ENCODE measurements at places on chromosomes 2 and 18. TPM values are rescaled to one million over a fixed set of nuclear protein-coding genes. Genes with fewer than 3 reads are reported as not detected.

The RUFY4 gene
- not detected for total RNA-seq

The TSHZ1 gene
- 9.0 TPM for total RNA-seq

The FABP1 gene
- total RNA-seq: not detected

The HADHB gene
- 64.2 TPM for total RNA-seq

The IL36RN gene
- not detected for total RNA-seq

The HDLBP gene
- 153 TPM for total RNA-seq

The BOLL gene
- total RNA-seq: not detected

The TSN gene
- 43.4 TPM for total RNA-seq

- DNase-seq: peak; percentile 23
Measured at GRCh38 chr2:127219171-127220070, 678 bp downstream of the CYP27C1 start.

GRCh38 chr2:164599954-164600589 is 21.2 kb downstream of the GRB14 start:
- DNase-seq: peak; percentile 50

DNA sequence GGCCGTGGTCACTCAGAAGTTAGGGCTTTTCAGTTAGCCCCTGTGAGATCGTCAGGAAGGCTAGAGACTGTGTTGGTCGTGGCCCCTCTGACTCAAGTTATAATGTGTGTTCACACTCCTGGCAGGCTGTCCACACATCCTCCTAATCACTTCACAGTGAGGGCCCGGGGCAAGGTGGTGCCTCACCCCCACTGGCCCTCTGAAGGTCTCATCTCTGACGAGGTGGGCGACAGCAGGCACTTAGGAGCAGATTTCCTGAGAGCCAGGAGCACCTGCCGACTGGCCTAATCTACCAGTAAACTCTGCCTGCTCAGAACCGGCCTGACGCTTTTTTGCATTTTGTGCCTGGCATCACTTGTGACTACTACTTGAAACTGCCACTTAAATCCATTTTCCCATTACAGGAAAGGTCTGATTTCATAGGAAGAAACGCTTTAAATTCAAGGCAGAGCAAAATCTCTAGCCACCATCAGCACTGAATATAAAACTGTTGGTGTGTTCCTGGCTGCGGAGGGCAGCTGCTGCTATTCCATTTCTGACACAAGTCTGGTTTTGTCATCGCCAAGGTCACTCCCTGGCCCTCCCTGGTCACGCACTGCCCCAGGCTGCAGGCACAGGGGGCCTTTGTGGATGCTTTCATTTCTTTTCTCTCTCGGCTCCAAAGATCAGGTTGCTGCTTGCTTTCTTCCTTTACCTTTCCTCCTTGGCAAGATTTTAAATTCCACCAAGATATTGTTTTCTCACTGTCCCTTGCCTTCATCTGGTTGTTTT is 48.0 kb downstream of the RAB12 start:
- no peak for DNase-seq

DNA sequence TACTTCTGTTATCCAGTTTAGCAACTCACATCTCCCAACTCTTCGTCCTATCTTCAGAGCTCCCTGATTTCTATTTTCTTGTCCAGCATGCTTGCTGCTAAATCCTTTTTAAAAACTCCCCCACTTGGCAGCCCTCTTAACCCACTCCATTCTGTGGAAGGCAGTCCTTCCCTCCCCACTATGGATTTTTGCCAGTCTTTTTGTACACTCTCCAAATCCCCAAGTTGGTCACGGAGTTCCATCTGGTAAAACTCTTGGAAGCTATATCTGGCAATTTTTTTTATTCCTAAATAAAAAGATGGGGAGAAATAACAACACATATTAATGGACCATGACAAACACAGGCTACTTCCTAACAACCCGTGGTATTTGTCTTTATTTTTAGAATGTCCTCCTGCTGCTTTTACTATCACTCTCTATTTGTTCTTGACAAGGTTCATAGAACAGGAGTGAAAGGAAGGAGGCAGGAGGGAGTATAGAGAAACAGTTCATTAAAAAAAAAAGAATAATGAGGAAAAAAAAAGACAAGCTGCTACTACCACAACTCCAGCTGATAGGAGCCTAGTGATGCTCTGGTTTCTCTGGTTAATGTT is 120.0 kb upstream of the THSD7B start:
- no peak for DNase-seq

GRCh38 chr2:128624956-128625355 is 306.3 kb upstream of the HS6ST1 start:
- DNase-seq: no peak

DNA sequence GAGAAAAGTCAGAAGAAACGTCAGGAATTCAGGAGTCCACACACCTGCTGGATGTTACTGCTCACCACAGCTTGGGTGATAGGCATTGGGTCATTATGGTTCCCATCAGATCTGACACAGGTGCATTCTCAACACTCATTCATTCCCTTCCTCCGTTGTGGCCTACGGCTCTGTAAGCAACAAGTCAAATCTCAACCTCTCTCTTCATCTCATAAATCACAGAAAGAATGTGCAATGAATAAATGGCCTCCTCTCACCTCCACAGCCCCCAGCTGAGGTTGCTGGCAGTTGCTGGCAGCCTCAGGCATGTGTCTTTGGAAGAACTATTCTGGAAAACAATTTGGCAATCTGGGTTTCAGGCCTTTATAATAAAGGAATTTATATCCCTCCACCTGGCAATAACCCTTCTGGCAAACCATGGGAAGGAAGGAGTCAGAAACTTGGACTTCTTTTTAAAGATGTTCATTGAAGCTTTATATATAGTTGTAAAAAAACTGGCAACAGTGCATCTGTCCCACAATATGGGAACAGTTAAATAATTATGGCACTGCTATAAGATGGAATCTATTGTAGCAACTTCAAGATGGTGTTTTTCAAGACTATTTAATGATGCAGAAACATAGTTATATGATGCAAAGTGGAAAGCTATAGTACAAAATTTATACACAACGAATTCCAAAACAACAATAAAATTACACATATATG is 175.4 kb downstream of the ANAPC1 start:
- DNase-seq: no peak

DNA sequence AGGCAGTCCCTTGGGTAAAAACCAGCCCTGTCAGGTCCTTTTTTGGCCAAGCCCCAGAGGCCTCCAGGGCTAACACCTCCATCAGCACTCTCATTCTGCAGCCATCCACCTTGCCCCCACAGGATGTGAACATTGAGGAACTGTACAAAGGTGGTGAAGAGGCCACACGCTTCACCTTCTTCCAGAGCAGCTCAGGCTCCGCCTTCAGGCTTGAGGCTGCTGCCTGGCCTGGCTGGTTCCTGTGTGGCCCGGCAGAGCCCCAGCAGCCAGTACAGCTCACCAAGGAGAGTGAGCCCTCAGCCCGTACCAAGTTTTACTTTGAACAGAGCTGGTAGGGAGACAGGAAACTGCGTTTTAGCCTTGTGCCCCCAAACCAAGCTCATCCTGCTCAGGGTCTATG is 7.3 kb downstream of the IL1F10 start:
- no peak for DNase-seq

- no peak for DNase-seq
Measured at GRCh38 chr18:53745224-53745967, 479.1 kb downstream of the MBD2 start.

DNA sequence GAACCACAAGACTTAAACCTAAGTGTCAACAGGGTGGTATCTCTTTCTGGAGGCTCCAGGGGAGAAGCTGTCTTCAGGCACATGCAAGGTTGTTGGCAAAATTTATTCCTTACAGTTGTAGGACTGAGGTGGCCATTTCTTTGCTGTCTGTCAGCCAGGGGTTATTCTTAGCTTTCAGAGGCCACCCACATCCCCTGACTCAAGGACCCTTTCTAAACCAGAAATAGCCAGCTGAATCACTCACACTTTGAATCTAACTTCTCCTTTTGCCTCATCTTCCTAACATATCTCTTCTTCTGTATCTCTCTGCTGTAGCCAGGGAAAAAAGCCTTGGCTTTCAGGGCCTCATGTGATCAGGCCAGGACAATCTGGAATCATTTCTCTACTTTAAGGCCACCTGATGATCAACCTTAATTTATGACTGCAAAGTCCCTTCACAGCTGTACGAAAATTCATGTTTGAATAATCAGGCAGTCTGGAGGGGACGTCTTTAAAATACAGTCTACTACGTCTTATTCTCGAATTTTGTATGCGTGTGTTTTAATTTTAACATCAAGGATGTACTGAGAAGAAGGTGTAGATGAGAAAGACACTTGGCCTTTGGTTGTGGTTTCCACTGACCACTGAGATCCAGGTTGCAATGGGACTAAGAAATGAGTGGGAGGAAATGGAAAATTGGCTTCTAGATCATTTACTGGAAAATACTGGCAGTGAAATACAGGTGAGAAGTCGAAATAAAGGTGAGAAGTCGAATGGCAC is 90.4 kb downstream of the DOCK10 start:
- DNase-seq: peak; percentile 23

GRCh38 chr2:36354811-36355150 is 797 bp upstream of the CRIM1 start:
- no peak for DNase-seq

- no peak for DNase-seq
Measured at GRCh38 chr18:45755934-45756333, 32.0 kb downstream of the SLC14A1 start.

DNA sequence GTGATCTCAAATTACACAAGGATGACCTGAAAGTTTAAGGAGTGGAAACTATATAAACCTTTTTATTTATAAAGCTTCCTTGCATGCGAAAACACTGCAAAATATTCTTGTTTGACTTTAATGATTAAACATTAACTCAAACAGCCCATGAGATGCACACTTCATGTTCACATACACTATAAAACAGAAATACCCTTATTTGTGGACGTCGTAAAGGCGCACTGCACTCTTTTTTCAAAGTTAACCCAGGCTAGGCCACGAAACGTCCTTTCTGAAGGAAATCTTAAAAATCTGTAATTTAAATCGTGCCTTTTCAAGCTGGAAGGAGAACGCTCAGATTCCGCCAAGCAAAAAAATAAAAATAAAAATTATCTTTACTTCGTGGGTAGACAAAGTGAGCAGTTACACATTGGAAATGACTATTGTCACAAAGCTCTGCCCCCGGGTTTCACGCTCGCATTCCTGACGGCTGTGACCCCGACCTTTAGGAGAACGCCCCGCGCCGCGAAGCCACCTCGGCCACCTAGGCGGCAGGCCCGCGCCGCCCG is 728 bp downstream of the FAM168B start:
- DNase-seq: no peak

DNA sequence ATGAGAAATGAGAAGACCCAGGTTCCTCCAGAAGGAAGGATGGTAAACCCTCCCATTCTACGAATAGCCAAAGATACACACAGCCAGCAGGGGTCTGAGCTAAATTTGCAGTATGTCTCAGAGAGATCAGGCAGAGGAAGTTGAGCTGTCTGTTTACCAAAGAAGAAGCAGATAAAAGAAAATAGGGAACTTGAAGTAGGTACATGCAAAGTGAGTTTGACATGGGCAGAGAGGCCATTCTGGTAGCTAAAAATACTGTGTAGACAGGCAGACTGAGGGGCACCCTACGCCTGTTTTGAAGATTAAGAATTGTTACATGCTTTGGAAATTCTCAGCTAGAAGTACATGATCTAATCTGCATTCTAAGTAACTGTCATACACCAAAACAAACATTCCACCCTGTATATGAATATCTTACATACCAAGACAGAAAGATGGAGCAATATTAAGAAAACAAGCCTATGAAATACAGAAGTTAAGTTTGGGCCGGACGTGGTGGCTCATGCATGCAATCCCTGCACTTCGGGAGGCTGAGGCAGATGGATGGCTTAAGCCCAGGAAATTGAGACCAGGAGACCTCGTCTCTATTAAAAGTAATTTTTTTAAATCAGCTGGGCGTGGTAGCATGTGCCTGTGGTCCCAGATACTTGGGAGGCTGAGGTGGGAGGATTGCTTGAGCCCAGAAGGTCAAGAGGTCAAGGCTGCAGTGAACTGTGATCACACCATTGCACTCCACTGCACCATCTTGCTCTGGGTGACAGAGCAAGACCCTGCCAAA is 157.9 kb downstream of the ANKRD44 start:
- DNase-seq: peak; percentile 89

DNA sequence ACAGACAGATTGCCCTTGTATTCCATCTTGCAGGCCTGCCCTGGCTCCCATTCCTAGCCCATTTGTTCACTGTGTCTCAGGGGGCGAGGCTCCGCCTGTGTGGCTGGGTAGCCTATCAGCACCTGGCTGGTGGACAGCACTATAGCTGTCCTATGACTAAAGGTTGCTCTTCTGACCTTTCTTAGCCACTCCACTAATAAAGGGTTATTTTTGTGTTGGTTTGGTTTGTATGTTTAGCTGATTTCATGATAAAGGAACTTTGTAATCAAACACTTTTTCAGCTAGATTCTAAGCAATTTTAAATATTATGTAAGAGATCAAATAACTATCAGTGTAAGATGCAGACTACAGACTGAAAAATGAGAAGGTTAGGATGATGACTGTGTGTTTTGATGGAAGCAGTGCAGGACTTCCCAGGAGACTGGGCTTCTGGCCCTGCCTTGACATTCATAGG is 72.2 kb downstream of the CRIM1 start:
- DNase-seq: no peak

DNA sequence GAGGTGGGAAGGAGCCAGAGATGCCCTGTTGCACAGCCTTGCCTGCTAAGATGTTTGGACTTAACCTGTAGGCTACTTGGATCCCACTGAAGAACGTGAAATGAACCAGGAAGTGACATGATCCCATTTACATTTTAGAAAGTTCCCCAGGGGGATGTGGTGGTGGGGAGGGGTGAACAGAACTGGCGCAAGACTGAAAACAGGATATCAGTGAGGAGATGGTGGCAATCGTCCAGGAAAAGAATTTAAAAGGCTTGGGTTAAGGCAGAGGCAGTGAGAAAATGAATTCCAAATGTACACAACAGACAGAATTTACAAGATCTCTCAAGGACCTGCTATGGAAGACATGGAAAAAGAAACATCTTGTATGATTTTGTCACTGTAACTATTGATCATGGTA is 42.3 kb downstream of the SULT1C2 start:
- no peak for DNase-seq

DNA sequence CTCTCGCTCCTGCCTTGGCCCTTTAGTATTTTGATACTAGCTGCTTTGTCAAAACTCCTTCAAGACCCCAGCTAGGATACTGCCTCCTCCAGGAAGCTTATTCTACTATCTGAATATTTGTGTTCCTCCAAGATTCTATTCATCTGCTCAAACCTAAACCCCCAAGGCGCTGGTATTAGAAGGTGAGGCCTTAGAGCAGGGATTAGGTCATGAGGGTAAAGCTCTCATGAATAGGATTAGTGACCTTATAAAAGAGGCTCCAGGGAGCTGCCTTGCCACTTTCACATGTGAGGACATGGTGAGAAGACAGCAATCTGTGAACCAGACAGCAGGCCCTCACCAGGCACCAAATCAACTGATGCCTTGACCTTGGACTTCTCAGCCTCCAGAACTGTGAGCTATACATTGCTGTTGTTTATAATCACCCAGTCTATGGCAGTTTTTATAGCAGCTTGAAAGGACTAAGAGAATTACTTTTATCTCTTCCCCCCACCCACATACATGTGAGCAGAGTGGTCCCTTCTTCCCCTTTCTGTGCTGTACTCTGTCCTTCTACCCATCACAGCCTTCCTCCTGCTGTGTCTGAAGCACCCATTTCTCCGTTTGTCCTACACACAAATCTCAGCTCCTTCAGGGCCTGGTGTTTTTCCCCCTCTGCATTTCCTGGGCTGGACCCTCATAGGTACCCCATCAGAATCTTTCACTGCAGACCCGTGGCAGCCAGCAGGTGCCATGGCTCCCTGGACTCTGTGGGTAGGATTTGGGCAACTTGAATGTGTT is 54.5 kb downstream of the HS1BP3 start:
- DNase-seq: peak; percentile 31

Data from B cell (primary cell).